H9 (cell line): ENCODE measurements at places on chromosomes 1 and 21. TPM values are rescaled to one million over a fixed set of nuclear protein-coding genes. Genes with fewer than 3 reads are reported as not detected.

Gene CACYBP
- total RNA-seq = 202 and 208 TPM in 2 replicates

Gene LIN9
- total RNA-seq = 9.5 TPM in 2 replicates

Gene DHRS3
- total RNA-seq = 52.2 and 54.5 TPM in 2 replicates

Gene PGLYRP3
- total RNA-seq = not detected in 2 replicates
